ENCODE measurements at places on chromosomes 13 and 19. TPM values are rescaled to one million over a fixed set of nuclear protein-coding genes. Genes with fewer than 3 reads are reported as not detected.
A peak's percentile ranks its signal among the peaks of the same experiment; 100 is the strongest.

DNA sequence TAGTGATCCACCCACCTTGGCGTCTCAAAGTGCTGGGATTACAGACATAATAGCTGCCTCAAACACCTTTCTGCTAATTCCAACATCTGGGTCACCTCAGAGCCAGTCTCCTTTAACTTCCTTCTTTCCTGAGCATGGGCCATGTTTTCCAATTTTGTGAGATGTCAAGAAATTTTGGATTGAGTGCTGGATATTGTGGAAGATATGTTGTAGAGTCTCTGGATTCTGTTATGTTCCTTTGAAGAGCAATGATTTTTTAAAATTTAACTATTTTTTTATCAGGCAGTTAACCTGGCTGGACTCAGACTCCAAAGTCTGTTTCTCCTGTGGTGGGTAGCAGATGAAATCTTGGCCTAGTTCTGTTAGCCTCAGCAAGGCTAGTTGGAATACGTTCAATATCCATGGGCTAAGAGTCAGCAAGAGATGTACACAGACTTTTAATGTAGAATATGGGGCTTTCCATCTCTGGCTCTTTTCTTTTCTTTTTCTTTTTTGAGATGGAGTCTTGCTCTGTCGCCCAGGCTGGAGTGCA, 22.0 kb downstream of the CERS4 start:
- DNase-seq, result no peak

DNA sequence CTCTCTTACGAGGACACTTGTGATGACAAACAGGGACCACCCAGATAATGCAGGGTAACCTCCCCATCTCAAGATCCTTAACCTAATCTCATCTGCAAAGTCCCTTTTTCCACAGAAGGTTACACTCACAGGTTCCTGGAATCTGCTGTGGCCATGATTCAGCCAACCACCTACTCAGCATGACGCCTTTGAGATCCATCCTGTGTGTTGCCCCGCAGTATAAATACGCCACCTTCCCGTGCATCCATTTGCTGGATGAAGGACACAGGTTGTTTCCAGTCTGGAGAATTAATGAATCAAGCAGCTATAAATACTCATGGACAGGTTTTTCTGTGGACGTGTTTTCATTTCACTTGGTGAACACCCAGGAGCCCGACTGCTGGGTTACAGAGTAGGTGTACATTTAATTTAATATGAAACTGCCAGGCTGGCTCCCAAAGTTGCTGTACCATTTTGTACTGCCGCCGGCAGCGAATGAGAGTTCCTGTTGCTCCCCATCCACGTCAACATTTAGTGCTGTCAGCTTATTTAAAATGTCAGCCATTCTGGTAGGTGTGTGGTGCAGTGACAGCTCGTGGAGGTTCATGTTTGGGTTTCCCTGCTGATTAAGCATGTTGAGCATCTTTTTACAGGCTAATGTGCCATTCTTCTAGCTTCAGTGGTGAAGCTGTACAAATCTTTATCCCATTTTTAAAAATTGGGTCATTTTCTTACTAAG, 40.2 kb downstream of the ELL start:
- no peak for DNase-seq

Gene CEACAM7
- not detected for total RNA-seq

GRCh38 chr19:51002542-51003311, 1.3 kb upstream of the KLK8 start:
- DNase-seq, result no peak

Gene C1QTNF9B
- total RNA-seq, result not detected

GRCh38 chr13:40653527-40654318, 12.7 kb downstream of the FOXO1 start:
- no peak for DNase-seq

GRCh38 chr13:94708031-94708859, 4.1 kb downstream of the SOX21 start:
- peak; percentile 60 for DNase-seq

GRCh38 chr19:39138221-39139211, 12.9 kb downstream of the PAK4 start:
- DNase-seq, result no peak

DNA sequence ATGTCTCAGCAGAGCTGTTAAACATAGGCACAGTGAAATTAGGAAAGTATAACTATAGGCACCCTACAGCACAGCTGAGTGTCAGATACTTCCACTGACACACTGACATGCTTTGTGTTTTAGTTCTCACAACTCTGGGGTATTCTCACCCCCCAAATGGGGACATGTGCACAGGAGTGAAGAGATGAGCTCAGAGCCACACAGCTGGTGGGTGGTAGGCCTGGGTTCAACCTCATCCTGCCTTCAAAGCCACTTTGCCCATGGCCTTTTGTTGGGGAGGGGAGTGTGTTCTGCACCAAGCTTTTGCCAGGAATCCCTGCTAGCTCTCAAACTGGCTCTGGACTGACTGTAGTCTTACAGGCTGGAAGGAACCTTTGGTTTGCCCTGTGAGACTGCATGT, 1.7 kb upstream of the SLC35E1 start:
- no peak for DNase-seq

- no peak for DNase-seq
Measured at GRCh38 chr13:113486698-113487097, 3.8 kb downstream of the DCUN1D2 start.

Gene CCDC8
- total RNA-seq, result 35.0 TPM

GRCh38 chr13:75691183-75691582, 55.1 kb downstream of the LMO7 start:
- no peak for DNase-seq

Gene ICAM5
- 2.0 TPM for total RNA-seq

- DNase-seq, result no peak
Measured at GRCh38 chr19:48896191-48896720, 2.3 kb downstream of the TULP2 start.

DNA sequence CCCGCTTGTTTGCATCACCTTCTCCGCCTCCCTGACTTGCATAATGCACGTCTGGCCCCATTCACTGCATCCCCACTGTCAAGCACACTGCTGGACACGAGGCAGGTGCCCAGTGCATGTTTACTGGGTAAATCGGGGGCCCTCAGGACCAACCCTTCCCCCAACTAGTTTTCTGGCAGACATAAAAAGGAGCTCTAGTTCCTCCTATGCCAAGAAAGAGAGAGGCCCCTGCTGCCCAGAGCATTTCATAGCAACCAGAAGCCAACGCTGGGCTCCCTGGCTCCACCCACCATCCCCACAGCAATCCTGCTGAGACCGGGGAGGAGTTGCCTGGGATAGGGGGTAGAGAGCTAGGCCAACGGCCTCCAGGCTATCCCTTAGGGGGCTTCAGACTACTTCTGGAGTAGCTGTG, 23.2 kb downstream of the ANKRD27 start:
- DNase-seq, result no peak

DNA sequence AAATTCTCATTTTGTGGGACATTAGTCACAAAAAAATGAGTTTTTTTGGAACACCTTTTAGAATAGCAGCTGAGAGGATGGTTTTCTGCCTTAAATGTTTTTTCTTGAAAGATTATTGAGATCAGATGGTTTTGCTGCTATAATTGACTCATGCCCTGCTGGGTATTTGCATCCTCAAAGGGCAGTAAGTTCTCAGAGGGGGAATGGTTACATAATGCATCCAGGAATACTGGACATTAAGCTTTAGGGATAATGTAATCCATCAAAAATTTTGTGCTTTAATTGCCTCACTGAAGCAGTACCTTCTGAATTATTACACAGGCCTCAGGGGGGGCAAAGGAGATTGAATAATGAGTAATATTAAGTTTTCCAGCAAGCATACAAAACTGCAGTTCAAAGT, 866.3 kb upstream of the SPRY2 start:
- DNase-seq, result no peak

All from osteocyte (in vitro differentiated cells).